ENCODE measurements at places on chromosomes 7 and 10.

DNA sequence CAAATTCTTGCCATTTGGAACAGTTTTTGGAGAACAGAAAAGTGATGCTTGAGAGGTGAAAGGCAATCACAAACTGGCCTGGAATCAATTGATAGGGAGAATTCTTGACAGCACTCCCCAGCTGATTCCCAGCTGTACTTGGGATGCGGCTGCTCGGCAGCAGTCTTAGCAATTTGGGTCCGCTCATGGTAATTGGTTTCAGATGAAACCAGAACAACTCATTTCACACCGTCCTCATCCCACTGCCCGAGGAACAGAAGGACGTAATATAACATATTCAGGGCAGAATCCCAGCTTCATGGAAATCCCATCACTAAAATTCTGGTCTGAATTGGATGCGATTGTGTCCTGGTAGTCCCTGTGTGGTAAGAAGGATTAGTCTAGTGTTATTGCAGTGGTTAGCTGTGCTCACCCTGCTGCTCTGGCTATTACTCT, 223.3 kb upstream of the FERD3L start:
- no peak for DNase-seq

DNA sequence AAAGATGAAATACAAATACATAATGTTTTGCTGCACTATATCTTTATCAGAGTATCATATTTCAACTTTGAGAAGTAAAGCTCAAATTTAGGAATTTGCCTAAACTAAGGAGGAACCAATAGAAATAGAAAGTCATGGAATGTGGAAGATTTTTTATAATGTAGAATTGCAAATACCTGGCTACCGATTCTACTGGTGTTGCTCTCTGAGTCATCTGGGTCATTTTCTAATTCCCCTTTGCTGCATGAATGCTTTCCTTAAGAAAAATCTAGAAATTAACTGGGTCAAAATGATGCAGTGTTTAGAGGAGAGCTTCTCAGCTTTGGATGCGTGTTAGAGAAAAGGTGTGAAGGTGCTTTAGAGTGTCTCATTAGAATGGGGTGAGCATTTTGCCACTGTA, 568.9 kb upstream of the ANKRD30A start:
- no peak for DNase-seq

DNA sequence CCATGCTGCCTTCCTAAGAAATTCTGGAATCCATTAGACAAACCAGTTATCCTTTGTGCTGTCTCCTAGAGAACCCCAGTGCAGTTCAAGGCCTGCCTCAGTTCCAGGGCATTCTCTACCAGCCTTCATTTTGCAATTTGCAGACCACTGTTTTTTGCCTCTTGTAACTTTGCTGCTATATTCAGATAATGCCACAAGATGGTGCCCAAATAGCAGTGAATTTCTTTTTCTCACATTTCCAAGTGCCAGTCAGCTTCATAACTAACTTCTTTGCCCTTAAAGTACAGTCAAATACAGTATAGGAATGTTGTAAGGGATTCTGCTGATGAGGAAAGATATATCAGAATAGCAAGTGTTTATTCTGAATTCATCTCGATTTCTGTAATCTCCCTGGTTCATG, 25.2 kb downstream of the LOXL4 start:
- no peak for DNase-seq

DNA sequence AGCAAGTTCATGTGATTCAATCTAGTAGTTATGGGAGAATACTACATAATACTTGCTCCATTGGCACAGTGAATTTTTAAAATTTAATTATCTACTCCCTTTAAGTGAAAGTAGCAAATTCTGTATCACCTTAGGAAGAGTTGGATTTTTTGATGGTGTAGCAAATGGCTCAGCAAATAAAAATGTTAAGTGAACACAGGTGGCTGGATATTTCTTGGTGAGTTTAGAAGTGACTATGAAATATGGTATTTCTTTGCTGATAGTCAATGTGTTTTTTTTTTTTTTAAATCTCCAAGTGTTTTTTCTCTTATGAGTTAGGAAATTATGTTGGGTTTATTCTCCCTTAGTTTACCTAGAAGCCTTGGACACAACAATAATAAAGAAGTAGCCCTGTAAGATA, 67.8 kb downstream of the CREM start:
- DNase-seq: no peak

- DNase-seq: no peak
These were observed 79.7 kb downstream of the RGS10 start for GRCh38 chr10:119462773-119463172.
